Spleen (tissue), 13 donors: ENCODE measurements at places on chromosomes 5 and 9. TPM values are rescaled to one million over a fixed set of nuclear protein-coding genes. Genes with fewer than 3 reads are reported as not detected.

VLDLR gene
- 1.3 TPM for polyA plus RNA-seq

NNT gene
- 9.7 TPM for polyA plus RNA-seq

ENHO gene
- polyA plus RNA-seq = 0.94 TPM

DNA sequence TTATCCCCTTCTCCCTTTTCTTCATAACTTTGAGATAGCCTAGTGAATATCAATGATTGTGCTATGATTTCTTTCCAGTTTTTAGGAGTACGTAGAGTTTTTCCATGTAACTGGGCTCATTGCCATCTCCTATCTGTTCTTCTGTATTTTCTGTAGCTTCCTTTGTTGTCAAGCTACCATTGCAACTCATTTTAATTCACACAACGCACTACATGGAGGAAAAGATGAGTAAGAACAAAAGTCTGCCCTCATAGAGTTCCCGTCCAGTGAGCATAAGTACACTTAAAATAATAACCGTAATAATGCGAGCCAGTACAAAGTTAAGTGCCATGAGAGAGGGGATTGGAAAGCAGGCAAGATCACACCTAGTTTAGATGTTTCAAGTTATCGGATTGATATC lies 177.7 kb downstream of the PAM start:
- H3K4me1 ChIP-seq = no peaks in the 10 kb centered on the region
- no peak overlapping the region for H3K27ac ChIP-seq
- DNase-seq = no peak
- peaks cover 5% of the 10 kb centered on the region for H3K36me3 ChIP-seq
- H3K4me3 ChIP-seq = no peak overlapping the region

DNA sequence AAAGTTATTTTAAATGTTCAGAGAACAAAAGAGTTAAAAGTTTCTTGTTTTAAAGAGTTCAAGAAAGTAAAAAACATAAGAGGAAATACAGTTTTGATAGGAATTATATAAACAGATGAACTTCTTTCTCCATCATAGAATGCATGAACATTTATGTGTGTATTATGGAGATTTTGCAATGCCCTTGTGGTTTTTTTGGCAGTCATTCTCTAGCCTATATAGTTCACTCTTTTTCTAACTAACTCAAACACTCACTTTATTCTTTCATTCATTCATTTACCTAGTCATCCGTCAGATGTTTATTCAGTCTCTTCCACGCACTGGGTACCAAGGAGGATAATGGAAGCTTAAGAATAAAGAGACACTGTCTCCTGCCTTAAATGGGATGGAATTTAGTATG lies 195.9 kb upstream of the VLDLR start:
- no peak for DNase-seq
- H3K27me3 ChIP-seq = no peaks in the 10 kb centered on the region
- H3K4me1 ChIP-seq = no peaks in the 10 kb centered on the region
- H3K27ac ChIP-seq = no peak overlapping the region
- H3K36me3 ChIP-seq = no peaks in the 10 kb centered on the region
